ENCODE measurements at places on chromosomes 16 and 17.

DNA sequence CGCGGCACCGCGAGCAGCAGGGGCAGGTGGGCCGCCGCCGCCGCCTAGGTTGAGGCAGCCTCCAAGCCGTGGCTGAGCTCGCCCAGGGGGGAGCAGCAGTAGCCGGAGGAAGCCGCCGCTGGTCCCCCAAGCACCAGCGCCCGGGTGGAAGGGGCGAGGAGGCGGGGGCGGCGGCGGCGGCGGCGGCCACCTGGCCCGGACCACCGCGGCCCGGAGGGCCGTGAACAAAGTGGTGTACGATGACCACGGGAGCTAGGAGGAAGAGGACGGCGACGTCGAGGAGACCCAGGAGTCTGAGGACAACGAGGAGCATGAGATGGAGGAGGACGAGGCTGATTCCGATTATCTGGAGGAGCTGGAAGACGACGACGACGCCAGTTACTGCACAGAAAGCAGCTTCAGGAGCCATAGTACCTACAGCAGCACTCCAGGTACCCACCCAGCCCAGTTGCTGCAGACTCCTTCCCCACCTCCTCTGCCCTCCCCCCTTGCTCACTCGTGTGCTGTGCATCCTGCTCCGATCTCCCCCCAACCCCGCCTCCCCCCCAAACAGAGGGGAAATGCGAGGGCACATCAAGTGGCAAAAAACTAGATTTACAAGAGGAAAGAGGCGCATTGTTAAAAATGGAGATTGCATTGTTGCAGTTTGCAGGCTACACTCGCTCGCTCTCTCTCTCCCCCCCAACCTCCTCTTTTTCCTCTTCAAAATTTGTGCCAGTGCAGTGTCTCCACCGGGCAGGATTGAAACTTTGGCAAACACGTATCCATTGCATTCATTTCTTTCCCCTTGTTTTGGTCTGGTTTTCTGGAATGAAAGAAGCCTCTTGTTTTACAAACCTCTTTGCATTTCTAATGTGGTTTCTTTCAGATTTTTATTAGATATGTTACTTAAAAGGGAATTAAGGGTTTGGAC lies 41.8 kb upstream of the AMZ2 start:
- DNase-seq, result no peak

- no peak for DNase-seq
Observed at GRCh38 chr17:34403006-34403405, 40.0 kb upstream of the CCL1 start.

DNA sequence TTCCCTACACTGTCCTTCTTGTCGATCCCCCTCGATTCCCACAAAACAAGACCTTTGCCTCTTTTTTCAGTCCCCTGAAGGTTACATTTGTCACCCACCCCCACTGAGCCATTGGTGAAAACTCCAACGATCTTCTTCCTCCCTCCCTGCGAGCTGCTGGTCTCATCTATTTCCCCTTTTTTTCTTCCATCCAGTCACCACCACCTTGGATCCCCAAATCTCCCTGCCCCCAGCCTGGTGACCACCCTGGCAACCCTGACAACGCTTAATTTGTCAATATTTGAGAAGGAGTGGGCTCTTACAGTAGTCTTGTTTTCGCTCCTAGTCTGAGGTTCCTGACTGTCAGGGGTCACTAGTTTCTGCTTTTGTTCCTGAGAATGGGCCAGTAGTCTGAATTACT lies 62.9 kb downstream of the SMPD3 start:
- no peak for DNase-seq

GRCh38 chr16:23959752-23960072 lies 123.9 kb downstream of the PRKCB start:
- DNase-seq, result no peak

- no peak for DNase-seq
Observed at GRCh38 chr16:64808474-64808873, 313.4 kb downstream of the CDH11 start.

DNA sequence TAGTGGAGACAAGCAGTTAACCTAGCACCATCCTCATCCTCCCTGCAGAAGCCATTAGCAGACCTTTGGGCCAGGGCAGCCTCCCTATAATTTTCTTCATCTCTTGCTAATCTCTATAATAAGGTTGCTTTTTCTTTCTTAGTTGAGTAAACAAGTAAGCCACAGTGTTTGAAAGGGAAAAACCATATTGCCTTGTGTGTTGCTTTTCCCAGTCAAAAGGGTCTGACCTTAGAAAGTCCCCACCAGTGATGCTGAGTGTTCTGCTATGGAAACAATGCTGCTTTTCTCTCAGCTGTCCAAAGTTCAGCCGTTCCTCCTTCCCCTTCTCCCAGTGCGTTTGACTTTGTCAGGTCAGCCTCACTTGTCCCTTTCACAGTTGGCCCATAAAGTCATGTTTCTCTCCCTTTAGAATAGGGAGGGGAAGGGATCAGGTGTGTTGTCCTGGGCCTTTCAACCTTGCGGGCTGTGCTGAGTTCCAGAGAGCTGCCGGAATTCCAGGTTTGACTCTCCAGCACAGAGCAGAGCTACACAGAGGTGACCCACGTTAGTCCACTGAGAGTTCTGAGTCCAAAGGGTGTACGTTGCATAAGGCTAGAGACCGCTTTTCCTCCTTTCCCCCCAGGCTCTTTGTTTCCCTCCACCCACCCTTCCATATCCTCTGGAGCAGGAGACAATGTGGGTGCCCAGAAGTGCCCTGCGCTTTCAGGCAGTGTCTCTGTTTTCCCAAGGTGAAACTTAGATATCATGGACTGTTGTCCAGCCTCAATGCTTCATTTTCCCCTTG lies 15.9 kb upstream of the CLEC18C start:
- DNase-seq, result no peak

GRCh38 chr16:67666032-67666551 lies 458 bp downstream of the ENKD1 start:
- DNase-seq, result no peak

DNA sequence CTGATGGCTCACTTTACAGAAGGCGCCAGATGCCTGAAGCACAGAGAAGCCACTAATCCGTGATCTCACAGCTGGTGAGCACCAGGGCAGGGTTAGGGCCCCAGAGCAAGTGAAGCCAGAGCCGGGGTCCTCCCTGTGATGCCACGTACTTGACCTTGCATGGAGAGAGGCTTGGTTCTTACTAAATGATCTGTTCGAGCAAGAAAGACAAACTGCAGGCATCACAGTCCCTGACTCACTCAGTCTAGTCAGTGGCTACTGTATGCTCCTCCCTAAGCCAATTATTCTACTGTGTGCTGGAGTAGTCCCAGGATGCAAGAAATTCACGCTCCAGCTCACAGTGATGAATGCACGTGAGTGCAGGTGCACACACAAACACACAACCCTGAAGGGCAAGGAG lies 55.4 kb downstream of the SDK2 start:
- no peak for DNase-seq

- no peak for DNase-seq
Observed at GRCh38 chr16:50308237-50308965, 42.0 kb downstream of the ADCY7 start.

- DNase-seq, result no peak
Observed at GRCh38 chr17:70989280-70989679, 819.9 kb downstream of the KCNJ2 start.

DNA sequence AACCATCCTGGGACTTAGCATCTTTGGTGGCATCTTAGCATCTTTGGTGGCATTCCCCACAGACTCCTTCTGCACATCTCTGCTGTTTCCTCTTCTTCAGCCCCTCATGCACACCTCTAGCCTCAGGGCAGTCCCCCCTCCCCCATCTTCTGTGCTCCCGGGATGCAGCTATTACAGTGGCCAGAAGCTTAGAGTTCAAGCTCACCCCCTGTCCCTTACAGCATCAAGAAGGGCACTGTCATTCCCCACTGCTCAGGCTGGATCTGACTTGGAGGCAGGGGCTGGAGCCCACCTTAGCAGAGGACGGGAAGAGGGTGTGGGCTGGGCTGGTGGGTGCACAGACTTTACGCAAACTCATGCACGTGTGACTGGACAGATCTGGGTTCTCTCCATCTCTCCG lies 650 bp downstream of the EPN3 start:
- no peak for DNase-seq

DNA sequence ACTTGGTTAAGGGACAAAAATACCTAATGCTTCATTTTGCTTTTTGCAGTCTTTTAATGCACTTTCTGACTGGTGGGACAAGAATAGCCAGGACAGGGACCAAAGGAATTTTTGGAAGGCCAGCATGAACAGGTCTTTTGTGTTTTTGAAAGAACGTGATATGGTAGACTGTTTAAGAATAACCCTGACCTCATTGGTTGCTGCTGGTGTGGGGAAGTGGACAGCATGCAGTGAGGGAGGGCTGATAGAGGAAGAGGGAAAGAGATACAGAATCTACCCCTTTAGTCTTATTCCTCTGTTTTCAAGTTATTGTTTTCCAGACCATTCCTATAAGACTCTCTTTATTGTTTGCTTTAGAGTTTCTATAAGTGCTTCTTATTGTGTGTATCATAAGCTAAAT lies 816.2 kb downstream of the CDH11 start:
- DNase-seq, result no peak

Measured in AG04449 (cell line).